ENCODE measurements at places on chromosomes 5 and 9.

- DNase-seq, result peak; percentile 44
Measured at GRCh38 chr5:176959051-176959450, 47.5 kb downstream of the UIMC1 start.

DNA sequence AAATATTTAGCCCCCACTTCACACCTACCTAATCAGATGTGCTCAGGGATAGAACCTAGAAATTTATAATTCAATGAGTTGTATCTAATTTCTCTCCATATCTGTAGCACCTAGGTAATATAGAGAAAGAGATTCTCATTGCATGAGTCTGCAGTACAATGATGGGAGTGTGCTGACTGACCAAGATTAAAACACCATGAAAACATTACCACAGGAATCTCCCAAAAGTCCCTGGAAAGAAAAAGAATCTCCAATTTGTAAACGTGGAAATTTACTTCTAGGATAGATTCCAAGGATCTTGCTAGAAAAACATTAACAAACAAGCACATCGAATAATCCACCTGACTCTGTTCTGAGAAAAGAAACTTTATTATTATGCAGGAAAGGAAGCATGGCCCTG lies 45.0 kb upstream of the DMRTA1 start:
- DNase-seq, result no peak

- DNase-seq, result no peak
Measured at GRCh38 chr9:223152-223551, 8.5 kb downstream of the DOCK8 start.

DNA sequence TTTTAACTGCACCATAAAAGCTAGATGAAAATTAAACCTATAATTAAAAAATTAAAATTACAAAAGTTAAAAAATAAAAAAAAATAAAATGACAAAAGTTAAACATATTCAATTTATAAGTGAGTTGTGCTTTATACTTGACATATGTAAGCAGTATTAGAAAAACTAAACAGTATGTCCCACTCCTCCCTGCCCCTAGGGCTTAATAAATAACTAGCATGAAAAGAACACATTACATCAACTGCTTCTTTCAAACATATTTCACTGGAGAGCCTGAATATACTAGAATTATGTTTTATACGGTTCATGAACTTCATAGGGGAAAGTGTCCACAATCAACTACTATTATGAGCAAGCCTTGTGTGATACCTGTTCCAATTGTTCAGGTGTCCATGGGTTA lies 47.6 kb downstream of the ECPAS start:
- no peak for DNase-seq

DNA sequence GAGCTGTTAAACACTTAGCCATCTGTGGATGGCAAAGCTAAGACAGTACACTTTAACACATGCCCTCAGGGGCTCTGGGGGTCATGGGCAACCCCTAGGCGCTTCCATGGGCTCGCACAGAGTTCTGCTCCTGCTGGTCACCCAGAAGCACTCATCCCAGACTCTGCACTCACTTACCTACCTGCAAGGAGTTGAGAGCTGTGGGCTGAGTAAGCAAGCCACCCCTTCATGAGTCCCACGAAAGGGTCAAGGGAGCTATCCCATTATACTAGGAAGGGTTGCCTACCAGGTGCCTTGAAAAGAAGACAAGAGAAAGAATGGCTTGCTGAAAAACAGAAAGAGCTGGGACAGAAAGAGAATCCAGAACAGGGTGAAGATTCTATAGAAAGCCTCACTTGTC lies 72.4 kb downstream of the CFAP95 start:
- DNase-seq, result no peak

DNA sequence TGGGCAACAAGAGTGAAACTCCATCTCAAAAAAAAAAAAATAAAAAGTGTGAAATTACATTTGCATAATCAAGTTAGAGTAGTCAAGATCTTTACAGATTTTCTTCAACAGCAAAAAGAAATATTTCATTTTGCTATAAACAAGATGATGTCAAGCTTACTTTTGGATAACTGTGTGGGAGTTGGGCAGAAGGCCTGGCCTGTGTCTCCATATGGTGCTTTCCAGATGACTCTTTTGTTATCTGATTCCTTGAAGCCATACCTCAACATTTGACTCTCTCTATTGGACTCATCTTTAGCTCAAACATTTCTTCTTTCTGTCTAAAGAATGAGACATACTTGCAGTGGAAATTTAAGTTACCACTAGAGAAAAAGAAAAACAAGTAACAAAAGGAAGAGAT lies 246.8 kb downstream of the MSX2 start:
- DNase-seq, result no peak

Measured in NCI-H774 (cell line).